ENCODE measurements at places on chromosomes 2 and 18. TPM values are rescaled to one million over a fixed set of nuclear protein-coding genes. Genes with fewer than 3 reads are reported as not detected.

The CPSF3 gene
- total RNA-seq, result 64.5 TPM

The ORMDL1 gene
- total RNA-seq, result 37.3 TPM

DNA sequence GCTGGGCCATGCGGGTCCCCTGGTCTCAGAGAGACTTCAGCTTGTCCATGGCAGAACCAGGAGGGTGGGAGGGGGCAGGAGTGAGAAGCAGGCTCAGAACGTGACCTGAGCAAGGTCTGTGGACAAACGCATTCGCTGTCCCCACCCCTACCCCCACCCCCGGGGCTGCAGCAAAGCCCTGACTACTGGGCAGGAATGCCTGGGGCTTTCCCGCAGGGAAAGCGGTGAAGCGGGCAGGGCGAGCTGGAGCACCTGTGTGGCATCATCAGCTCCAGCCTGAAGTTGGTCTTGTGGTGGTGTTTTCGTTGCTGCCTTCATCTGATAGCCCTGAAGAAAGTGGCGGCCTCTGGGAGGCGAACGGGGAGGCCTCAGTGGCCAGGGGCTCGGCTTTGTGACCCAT lies 26.1 kb upstream of the ALKAL2 start:
- H3K4me3 ChIP-seq, result no peak overlapping the region
- H3K27me3 ChIP-seq, result no peaks in the 10 kb centered on the region
- H3K27ac ChIP-seq, result no peak overlapping the region
- H3K36me3 ChIP-seq, result no peaks in the 10 kb centered on the region
- no peak for DNase-seq

GRCh38 chr2:201978333-201978732 lies 55.3 kb upstream of the FZD7 start:
- no peaks in the 10 kb centered on the region for H3K4me1 ChIP-seq
- H3K4me3 ChIP-seq, result no peak overlapping the region
- no peaks in the 10 kb centered on the region for H3K36me3 ChIP-seq
- H3K27ac ChIP-seq, result no peak overlapping the region
- H3K27me3 ChIP-seq, result peaks cover 6% of the 10 kb centered on the region

- no peak overlapping the region for H3K4me3 ChIP-seq
- no peaks in the 10 kb centered on the region for H3K36me3 ChIP-seq
- H3K4me1 ChIP-seq, result no peaks in the 10 kb centered on the region
- no peak overlapping the region for H3K27ac ChIP-seq
- peaks cover 4% of the 10 kb centered on the region for H3K27me3 ChIP-seq
- no peak for DNase-seq
These were observed 39.8 kb upstream of the SPTBN1 start for GRCh38 chr2:54416166-54416813.

GRCh38 chr2:127453392-127454171 lies 35.4 kb downstream of the PROC start:
- peaks cover 8% of the 10 kb centered on the region for H3K36me3 ChIP-seq
- H3K4me3 ChIP-seq, result no peak overlapping the region
- no peaks in the 10 kb centered on the region for H3K27me3 ChIP-seq
- no peak overlapping the region for H3K27ac ChIP-seq

GRCh38 chr2:150888337-150888736 lies 373.3 kb downstream of the RBM43 start:
- no peak overlapping the region for H3K4me3 ChIP-seq
- DNase-seq, result no peak
- H3K4me1 ChIP-seq, result no peaks in the 10 kb centered on the region
- H3K27me3 ChIP-seq, result peaks cover 6% of the 10 kb centered on the region
- no peaks in the 10 kb centered on the region for H3K36me3 ChIP-seq

Data from activated naive CD4-positive, alpha-beta T cell treated with anti-CD3 and anti-CD28 coated beads for 36 hours (primary cell).